ENCODE measurements at places on chromosomes 16 and 17.
A peak's percentile ranks its signal among the peaks of the same experiment; 100 is the strongest.

DNA sequence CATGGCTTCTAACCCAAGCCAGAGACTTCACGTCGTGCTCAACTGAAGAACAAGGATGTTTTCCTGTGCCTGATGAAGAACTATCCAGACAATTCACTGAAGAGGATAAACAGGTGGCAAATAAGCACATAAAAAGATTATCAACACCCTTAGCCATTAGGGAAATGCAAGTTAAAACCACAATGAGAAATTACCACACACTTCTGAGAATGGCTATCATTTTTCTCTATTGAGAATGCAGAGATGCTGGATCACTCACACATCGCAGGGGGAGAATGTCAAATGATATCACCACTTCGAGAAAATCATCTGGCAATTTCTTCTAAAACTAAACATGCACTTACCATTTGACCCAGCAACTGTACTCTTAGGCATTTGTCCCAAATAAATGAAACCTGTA lies 162.8 kb downstream of the IRX3 start:
- DNase-seq = no peak

GRCh38 chr16:59259950-59260319 lies 525.8 kb upstream of the GOT2 start:
- no peak for DNase-seq

GRCh38 chr17:42702446-42702845 lies 20.1 kb downstream of the CNTNAP1 start:
- no peak for DNase-seq

- peak; percentile 62 for DNase-seq
Measured at GRCh38 chr16:68229431-68230175, 6.3 kb downstream of the ESRP2 start.

DNA sequence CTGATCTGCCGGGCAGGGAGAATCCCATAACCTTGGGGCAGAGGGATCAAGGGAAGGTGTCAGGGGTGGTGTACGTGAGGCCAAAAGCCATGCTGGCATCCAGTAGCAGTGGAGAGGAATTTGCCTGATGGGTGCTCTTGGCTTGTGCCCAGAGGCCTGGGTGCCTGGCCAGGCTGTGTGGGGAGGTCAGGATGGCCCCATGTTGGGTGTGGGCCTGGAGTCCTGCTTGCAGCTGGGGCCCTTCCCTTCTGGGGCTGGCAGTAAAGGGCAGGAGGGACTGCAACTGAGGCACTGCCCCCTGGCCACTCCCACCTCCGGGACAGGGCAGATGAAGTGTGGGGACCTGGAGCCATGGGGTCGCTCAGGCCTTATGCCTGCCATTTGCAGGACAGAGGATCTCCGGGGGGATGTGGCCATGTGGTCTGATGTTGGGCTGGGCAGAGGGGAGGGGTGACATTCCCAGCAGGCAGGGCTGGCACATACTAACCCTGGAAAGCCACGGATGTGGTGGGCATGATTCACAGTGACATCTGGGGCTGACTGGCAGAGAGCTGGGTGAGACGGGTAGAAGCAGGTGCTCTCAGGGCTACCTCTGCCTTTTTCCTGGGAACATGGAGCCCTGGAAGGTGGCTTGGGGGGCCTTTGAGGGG lies 3.5 kb downstream of the FMNL1 start:
- DNase-seq = no peak

- no peak for DNase-seq
Measured at GRCh38 chr16:87058728-87059250, 258.4 kb downstream of the C16orf95 start.

DNA sequence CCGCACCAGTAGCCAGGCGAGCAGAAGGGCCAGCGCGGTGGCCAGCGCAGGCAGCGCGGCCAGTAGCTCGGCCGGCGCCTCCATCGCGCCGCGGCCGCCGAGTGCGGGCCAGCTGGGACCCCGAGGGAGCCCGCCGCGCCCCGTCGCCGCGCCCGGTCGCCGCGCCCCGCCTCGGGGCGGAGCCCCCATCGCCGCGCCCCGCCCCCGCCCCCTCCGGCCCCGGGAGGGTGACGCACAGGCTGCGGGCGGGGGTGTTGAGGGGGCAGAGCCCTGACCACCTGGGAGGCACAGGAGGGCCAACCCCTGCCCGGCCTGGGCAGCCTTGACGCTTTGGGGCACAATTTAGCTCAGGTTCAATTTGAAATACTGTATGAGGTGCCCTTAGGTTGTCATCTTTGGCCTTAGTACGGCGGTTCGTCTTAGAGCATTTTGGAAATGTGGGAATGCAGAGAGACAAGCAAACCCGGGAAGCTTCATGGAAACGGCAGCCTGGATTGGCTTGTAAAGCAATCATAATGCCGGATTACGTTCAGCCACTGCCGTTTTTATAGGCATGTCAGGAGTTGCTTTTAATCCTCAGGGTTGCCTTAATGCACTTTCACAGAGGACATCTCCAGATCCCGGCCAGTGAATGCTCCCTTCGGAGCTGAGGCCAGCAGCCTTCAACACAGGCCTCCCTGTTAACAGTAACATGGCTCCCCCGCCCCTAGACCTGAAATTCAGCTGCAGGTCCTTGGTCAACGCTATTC lies at the start of gene MXRA7:
Gene MXRA7, minus strand, starts transcription at position 103 of the 749 bp plus-strand sequence. Its CDS starts 19 bp downstream, at position 84.
- peak; percentile 68 for DNase-seq

- DNase-seq = no peak
Measured at GRCh38 chr17:420479-421175, 68.0 kb upstream of the RPH3AL start.

DNA sequence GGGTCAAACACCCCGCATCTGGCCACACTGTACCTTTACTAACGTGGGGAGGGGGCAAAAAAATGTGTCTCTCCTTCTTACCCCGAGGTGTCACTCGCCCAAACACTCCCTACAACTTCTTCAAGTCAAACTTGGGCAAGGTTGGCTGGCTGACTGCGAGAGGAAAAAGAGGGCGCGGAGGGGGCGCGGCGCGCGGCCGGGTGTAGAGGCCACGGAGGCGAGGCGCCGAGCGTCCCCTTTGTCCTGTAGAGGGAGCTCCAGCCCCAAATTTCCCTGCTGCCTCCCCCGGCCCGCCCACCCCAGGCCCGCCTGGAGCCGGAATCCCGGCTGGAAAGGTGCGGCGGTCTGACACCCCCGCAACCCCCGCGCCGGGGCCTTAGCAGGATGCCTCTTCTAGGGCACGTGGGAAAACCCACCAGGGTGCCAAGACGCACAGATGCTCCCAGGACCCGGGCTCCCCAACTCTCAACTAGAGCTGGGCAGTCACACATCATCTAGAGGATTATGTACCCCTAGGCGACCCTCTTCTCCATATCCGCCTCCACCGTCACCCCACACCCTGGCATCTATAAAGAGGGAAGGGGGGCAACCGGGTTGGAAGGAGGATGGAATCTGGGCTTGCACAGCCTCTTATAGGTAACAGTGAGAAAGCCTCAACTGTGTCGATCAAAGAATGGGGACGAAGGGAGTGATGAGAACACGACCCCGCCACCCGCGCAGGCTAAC lies 4.2 kb downstream of the IRX3 start:
- DNase-seq = peak; percentile 73

DNA sequence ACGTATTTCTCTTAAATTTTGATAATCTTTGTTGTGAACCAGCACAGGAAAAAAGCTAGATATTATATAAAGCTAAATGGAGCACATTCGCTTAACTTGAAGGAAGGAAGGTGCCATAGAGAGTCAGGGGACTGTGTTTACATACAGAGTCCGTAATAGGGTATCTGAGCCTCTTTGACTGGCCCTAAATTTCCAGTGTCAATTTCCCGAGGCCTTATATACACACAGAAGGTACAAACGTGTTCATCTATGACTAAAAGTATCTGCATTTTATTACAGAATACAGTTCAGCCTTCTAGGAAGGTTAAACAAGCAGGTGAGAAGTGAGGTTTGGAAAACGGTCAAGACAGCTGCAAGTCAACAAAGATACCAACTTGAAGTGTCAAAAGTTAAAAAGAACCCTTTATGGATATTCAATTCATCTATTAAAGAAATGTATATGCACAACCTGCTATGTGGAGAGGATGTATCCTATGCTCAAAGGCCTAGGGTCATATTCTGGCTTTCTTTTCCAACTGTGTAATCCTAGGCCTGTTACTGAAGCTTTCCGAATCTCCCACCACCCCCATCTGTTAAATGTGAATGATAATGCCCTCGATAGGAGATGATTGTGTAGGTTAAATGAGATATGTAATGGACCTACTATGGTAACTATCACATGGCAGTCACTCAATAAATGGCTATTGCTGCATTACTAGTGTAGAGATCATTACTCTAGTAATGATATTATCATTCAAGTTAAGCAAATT lies 263.7 kb upstream of the MAF start:
- DNase-seq = no peak

GRCh38 chr16:595942-596735 lies 6.3 kb downstream of the RAB40C start:
- peak; percentile 73 for DNase-seq

- DNase-seq = no peak
Measured at GRCh38 chr17:83099086-83099555, 19.7 kb downstream of the METRNL start.

- no peak for DNase-seq
Measured at GRCh38 chr17:60473788-60474187, 51.5 kb downstream of the CHCT1 start.

DNA sequence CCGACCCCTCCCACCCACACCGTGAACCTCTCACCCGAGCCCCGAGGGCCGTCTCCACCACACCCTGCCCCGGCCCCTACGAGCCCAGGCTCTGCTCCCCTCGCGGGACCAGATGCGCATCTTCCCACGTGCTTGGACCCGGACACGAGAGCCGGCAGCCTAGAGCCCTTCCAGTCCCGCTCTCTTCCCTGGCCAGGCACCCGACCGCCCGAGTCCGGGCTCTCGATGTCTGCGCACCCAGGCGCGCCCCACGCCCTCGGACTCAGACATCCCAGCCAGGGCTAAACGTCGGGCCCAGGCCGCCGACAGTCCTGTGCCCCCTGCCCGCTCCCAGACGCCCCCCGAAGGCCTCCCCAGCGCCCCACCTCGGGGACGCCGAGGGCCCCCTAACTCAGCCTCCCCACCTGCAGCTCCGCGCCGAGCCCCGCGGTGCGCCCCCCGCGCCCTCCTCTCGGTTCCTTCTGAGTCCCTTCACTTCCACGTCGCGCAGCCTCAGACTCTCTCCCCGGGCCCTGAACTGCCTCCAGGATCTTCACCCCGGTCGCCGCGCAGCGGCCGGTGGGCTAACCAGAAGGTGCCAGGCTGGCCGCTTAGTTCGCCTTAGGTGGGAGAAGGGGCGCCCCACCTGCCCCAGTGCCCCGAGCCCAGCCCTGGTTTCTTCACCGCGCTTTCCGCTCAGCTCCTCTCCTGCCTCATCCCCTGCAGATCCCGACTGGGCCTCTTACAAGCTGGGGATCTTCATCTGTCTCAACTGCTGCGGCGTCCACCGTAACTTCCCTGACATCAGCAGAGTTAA lies 688 bp downstream of the ADAP2 start:
- DNase-seq = peak; percentile 43

- DNase-seq = peak; percentile 28
Measured at GRCh38 chr17:40518401-40519088, 17.1 kb upstream of the TNS4 start.

GRCh38 chr16:69520800-69521602 lies 44.8 kb upstream of the NFAT5 start:
- no peak for DNase-seq

DNA sequence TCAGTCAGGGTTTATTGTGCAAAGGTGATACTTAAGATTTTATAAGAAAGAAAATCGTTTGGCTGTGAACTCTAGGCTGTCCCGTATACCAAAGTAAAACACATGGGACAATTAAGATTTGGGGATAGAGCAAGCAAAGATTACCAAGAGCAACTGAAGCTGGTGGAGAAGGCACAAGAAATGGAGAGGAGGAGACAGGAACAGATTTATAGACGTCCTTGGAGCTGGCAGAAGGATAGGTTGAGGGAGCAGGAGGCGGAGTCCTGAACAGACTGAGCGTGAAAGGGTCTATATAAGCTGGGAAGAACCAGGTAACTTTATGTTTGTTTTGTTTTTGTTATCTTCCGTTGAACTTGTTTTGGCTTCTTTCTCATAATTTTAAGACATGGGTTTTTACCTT lies 3.8 kb downstream of the TNRC6C start:
- DNase-seq = no peak

DNA sequence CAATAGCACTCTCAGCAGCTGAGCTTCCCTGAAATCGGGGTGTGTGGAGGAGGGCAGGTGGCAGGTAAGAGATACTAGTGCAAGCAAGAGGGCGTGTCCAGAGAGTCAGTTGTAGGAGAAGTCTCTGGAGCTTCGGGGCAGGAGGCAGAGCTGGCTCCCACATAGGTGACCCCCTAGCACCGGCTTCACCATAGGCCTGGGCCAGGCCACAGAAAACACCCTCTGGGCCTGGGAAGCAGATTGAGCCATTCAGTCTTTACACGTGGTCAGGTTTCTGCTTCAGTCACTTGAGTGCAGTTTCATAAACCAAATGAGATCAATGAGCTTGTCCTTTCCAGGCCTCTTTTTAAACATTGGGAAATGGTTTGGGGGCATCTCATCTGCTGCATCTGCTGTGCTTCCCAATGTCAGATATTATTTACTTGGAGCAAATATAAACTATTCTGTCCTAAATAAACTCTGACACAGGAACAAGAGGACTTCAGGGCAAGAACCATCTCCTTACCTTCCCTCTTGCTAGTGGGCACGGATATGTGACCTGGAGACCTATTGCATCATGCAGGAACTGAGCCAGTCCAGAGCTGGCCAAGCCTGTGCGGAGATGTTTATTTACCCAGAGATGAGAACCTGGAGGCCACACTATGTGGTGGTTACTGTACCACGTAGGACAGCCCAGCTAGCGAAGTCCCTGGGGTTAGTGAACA lies 16.1 kb downstream of the CCR7 start:
- peak; percentile 75 for DNase-seq

DNA sequence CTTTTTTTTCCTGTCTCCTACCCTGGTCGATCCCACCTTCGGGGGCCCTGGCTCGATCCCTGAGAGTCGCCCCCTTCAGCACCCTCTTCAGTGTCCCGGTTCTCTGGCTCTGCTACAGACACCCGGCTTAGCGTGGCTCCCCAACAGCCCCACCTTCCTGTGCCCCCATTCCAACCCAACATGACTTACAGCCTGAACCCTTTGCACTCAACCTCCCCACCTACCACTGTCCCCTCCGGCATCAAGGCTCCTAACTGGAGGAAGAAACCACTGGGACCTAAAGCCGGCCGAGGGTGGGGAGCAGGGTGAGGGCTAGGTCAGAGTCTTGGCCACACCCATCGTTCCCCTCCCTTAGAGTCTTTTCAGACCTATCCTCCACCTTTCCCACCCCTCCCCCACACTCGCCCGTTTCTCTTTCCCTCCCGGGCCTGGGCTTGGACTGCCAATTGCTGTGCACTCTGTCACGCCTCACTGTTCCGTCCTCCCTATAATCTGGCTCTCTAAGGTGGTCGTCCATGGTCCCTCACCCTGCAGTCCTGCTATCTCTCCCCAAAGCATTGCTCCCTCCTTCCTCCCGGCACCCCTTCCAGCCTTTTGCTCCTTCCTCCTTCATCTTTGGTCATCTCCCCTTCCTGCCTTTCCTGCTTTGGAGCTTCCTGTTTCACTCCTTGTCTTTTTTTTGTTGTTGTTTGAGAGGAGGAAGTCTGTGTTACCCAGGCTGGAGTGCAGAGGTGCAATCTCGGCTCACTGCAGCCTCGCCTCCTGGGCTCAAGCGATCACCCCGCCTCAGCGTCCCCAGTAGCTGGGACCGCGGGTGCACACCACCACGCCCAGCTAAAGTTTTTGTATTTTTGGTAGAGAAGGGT lies 890 bp upstream of the CLDN7 start:
- peak; percentile 83 for DNase-seq

- no peak for DNase-seq
Measured at GRCh38 chr17:51650772-51651171, 390.4 kb downstream of the UTP18 start.
